ENCODE measurements at places on chromosomes 1 and 21. TPM values are rescaled to one million over a fixed set of nuclear protein-coding genes. Genes with fewer than 3 reads are reported as not detected.

- DNase-seq = no peak
Measured at GRCh38 chr1:55868026-55868425, 652.9 kb upstream of the USP24 start.

DNA sequence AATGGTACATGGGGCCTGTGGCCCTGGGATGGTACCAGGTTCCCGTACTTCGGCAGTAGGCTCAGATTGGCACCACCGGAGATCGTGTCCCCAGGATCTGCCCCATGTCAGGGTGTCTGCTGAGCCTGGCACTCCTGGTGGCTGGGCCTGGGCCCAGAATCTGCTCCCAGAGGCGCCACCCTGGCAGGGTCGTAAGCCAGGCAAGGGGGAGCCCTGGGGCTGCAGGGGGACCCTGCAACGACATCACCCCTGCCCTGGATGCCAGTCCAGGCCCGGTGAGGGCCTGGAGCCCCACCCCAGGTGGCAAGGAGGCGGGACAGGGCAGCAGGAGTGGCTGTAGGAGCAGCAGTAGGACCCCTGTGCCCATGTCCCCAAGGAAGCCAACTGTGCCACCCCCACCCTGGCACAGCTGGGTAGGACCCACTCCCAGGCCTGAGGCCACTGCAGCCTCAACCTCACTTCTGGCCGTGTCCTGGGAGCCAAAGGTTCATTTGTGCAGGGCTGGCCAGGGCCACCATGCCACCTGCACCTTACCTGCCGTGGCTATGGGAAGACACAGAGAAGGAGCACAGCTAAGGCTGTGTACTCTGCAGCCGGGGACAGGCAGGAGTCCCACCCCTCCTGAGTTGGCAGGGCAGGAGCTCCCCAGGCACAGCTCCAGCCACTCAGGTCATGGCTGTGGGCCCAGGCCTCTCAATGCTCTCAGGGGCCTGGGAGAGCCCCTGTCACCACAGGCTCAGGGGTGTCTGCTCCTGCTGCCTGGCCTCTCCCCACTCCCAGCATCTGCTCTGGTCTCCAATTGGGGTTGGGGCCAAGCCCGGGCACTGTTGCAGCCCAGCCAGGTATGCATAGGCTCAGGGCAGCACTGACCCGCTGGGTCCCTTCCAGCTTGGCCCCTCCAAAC is 141.7 kb downstream of the EIF4G3 start:
- DNase-seq = no peak

- peak; percentile 20 for DNase-seq
Measured at GRCh38 chr21:28971171-28971570, 21.5 kb downstream of the LTN1 start.

GRCh38 chr1:178625695-178626094 is 99.3 kb upstream of the RALGPS2 start:
- DNase-seq = no peak

DNA sequence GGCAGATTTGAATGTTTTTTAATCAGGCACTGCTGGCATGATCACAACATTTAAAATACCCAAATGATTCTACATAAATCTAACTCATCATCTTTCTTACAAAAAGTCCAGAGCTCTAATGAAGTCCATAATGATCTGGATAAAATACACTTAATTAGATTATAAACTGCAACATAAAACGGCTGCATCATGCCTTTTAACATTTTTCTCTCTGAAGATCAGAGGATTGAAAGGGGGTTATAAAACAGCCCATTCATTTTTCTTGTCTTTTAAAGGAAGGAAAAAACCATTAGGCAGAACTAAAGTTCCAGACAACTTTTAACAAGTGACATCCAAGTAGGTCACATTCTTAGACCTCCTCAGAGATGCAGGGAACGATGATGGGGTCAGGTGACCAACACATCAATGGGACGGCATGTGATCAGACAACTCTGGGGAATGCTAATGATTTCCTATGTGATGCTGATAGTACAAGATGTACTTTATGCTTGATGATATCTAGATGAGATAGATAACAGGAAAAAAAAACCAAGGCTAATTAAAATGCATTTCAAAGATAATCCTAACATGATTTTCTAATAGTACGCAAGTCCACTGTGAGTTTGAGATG is 455.1 kb downstream of the SMYD3 start:
- no peak for DNase-seq

DNA sequence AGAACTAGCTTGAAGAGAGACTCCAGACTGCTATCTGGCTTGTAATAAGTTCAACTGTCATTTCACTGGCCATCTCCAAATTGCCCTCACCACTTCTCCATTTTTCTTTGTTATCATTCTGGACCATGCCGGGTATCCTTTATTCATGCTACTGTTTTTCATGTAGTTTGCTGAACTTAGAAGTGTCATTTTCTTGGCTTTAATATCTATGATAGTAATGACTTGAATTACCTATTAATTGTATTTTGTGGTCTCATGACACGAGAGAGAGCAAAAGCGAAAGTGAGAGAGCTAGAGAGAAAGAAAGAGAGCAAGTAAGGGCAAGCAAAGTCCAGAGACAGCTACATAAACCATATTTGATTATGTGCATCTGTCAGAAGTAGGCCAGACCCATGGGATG is 184.9 kb upstream of the ATP1B1 start:
- DNase-seq = no peak

DNA sequence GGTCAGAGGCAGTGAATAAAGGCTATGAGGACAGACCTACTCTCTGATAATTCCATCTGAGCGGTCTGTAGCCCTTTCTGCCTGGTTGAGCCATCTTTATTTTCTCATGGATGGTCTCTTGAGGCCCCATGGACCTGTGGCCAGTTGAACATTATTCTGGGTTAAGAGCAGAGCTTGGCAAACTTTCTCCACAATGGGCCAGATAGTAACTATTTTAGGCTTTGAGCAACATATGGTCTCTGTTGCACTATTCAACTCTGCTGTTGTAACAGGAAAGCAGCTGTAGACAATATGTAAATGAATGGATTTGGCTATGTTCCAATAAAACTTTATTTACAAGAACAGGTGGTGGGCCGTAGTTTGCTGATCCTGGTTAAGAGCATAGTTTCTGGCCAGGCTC is 62.7 kb downstream of the KAZN start:
- DNase-seq = no peak

DNA sequence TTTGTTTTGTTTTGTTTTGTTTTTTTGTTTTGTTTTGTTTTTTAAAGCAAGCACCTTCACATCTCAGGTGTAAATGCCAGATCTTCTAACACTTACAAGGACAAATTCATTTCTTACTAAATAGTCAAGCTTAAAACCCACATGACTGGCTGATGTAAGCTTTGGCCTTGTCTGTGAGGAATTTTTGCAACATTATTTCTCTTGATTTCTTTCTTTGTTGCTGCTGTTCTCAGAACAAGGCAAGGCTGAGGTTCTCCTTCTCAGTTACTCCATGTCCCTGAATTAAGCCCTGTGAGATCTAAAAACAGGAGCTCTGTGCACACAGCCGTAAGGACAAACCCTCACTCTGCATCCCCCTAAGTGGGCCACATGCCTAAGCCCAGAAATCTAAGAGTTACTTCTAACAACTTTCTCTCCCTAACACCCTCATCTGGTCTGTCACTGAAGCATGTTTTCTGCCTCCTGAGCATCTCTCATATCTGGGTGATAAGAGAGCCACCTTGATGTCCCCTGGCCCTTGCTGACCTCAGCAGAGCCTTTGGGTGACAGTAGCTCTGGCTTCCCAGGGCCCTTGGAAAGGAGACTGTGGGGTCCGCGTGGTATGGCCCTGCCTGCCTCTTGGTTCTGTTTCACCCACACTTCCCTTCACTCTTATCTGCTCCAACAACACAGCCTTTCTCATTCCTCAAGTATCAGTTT is 81.2 kb upstream of the HOOK1 start:
- no peak for DNase-seq

DNA sequence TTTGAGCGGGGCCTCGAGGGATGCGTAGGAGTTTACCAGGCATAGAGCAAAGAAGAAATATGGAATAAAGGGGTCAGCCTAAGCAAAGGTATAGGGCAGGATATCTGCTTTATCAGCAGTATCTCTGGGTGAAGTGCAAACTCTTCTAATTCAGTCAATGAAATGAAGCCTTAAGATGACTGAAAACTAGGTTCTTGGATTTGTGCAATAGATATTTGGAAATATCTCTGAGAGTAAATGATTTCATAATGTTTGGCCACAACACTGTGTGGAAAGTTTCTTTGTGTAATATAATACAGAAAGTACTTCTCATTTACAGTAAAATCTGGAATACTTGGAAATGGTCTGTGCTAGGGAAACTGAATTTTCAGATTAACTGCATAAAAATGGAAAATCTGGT is 26.1 kb downstream of the KCNJ15 start:
- DNase-seq = no peak

GRCh38 chr1:186858923-186859322 is 30.2 kb downstream of the PLA2G4A start:
- DNase-seq = peak; percentile 94

GRCh38 chr1:48017716-48018115 is 20.5 kb upstream of the TRABD2B start:
- no peak for DNase-seq

DNA sequence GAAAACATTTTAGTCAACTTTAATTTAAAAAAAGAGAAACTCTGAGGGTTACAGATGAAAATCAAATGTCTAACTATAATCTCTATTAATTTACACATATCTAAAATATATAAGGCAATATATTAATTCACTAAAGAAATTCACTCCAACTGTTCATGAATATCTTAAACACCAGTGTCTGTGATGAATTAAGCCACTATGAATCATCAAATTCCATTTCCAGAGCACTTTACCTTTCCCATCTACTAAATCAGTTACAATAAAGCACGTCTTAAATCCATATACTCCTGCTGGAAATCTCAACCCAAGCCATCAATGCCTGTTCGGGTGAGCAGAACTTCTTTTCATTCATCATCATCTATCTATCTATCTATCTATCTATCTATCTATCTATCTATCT is 4.3 kb downstream of the TAF5L start:
- DNase-seq = no peak

- no peak for DNase-seq
Measured at GRCh38 chr1:156860113-156860627, 495 bp upstream of the NTRK1 start.

DNA sequence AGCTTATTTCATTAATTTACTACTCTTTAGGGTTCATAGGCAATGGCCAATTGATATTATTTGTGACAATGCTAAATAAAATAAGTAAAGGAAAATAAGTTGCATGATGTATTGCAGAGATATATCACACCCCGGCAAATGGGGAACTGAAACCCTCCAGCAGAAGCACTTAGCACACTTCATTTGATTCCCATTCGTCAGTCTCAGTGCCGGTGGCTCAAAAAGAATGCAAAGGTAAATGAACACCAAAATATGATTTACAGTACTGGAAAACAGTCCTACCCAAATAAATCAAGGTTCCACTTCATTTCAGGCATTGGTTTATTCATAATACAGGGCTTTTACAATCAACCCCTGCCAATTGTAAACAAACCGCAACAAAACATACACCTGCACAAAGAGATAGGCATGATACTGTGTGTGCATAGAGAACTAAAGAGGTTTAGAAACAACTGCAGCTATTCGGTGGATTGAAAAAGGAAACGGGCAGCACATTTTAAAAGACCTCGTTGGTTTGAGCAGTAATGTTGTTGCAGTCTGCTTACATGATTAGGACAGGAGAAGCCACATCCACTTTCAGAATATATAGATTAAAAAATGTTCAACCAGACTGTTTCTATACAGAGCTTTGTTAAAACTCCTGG is 1019.2 kb downstream of the TTLL7 start:
- no peak for DNase-seq

DNA sequence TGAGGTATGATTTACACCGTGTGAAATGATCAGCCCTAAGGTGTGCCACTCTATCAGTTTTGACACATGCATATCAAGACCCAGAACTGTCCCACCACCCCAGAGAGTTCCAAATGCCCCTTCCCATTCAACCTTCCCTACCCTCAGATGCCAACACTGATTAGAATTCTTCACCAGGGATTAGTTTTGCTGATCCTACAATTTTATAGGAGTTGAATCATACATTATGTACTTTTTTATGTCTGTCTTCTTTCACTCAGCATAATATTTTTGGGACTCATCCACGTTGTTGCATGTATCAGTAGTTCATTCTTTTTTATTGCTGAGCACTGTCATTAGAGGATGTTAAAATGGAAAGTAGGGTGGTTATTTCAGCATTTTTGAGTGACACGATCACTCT is 178.3 kb downstream of the ZSCAN20 start:
- no peak for DNase-seq

DNA sequence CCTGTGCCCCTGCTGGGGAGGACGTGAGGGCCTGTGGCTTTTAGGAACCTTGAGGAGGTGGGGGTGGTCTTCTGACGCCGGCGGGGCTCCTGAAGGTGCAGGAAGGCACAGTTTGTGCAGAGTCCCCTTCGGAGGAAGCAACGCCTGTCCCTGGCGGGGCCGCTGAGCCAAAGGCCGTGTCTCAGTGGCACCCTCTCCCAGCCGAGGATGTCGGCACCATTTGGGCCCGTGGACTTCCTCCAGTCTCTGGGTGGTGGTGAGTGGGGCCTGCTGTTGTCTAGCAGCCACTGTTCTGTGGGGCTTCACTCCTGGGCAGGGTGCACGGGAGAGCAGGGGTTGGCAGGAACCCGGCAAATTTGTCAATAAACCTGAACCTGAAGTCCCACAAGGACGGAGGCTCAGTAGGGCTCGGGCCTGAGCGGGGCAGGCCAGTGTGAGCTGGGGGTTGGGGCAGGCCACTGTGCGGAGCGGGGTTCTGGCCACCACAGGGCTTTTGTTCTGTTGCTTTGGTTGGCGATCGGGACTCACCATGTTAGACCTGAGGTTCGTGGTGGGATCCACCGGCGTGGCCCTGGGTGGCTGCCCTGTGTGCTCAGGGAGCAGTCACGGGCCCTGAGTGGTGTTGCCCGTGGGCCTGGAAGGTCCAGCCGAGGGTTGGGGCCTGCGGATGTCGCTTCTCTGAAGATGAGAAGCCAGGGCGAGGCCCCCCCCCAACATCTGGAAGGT is 64.8 kb downstream of the SKI start:
- no peak for DNase-seq

DNA sequence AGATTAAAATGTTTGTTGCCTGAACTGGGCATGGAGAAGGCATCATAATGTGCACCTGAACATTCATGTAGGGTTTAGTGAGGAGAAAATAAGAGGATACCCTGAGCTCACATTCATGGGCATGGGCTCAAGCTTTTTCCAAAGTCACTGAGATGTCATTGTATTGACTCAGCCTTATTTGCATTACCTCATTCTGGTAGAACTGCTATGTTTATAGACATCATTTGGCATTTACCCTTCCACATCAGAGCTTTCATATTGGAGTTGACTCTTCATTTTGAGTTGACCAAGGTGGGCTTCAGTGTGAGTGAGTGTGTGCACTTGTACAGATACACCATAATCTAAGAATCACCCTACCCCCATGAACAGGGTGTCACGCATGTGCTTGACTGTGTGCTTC is 143.2 kb downstream of the PBX1 start:
- no peak for DNase-seq

DNA sequence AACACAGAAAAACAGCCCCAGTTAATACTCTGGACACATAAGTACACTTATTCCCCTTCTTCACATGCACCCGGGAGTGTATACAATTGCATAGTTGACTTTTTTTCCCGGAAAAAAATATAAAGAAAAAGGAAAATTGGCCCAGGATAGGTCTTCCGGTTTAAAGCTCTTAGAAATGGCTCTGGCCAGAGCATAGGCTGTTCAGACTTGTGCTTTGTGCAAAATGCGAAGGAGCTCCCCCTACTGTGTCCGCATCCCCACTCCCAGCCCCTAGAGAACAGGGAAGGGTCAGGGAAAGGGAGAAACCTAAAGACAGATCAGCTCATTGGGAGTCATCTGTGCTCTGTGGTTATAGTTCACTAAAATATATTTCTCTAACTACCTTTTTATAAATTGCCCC is 5.5 kb upstream of the MTMR11 start:
- DNase-seq = peak; percentile 36

The CFAP74 gene
- 0.93 TPM for polyA plus RNA-seq

The NID1 gene
- polyA plus RNA-seq = 20.1 TPM

The LSM10 gene
- polyA plus RNA-seq = 53.0 TPM

The ATP1A4 gene
- not detected for polyA plus RNA-seq
